CD4-positive, alpha-beta T cell treated with Interleukin-4 for 1 hour (primary cell): ENCODE measurements at places on chromosomes 12 and 14.

DNA sequence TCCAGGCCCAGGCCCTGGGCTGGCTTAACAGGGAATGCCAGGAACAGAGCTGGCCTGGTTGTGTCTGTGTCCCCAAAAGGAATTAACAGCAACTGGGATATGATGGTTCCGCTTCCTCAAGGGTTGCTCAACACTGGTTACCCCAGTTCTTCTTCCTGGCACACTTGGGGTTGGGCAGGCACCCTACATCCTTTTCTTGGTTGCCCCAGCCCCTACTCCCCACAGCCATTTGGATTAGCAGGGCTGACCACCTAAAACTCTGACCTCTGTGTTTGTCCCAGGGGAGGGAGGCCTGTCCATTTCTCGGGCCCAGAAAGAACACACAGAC, 30.8 kb downstream of the NCKAP5L start:
- DNase-seq: no peak

GRCh38 chr12:111150921-111151840, 217.7 kb downstream of the PHETA1 start:
- DNase-seq: no peak

DNA sequence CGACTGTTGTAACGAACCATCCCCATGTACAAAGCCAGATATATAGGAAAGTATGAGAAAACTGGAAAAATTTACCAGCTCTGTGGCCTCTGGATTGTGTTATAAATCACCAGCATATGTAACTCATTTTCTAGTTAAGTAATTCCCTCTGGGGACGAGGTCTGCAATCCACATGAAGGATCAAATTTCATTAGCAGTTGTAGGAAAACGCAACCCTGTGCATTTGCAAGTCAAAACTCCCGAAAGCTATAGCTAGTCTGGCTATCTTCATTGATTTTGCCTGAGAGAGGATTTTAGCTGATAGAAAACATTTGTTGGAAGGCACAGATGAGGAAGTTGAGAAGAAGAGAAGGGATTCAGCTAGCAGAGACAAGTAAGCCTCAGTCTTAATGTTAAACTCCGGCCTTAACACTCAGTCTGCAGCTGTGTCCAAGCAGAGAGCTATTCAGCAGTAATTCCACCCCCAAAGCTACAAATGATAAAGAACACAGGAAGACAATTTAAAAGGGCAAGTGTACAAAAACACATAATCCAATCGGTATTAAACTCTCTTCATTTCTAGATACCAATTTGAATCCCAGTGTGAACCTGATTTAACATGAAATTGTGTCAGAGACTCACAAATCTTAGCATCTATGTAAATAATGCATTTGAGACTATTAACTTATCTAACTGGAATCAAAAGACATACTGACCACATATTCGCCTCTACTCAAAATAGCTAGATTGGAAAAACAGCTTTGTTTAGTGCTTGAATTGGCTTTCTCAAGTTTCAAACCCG, 54.2 kb upstream of the CERS5 start:
- DNase-seq: no peak

DNA sequence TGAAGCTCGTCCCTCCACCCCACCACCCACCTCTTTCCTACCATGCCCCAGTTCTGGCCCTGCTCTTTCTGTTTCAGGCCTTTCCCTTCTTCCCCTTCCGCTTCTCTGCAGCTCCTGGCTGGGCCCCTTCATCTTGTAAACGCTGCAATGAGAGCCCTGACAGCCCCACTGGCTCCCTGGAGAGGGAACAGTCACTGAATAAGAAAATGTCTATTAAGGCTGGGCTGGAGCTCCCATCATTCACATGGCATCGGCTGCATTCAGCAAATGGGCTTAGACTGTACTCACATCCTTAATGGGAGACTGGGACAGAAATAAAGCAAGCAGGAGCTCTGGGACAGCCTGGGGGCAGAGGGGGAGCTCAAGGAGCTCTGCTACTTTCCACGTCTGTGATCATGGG, 45.2 kb upstream of the TUNAR start:
- DNase-seq: no peak

- no peak for DNase-seq
Observed at GRCh38 chr14:68947802-68948201, 31.3 kb downstream of the ACTN1 start.

DNA sequence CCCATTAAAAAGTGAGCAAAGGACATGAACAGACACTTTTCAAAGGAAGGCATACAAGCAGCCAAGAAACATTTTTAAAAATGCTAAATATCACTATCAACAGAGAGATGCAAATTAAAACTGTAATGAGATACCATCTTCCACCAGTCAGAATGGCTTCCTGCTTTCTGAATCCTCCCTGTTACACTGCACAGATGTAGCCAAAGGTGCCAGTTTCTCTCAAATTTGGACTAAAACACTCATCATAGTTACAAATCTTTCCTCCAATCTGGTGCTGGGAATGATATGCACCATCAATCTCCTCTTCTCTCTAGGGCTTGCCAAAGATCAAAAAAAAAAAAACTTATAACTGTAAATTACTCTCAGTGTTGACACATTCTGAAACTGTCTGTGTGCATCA, 311.8 kb upstream of the CLEC14A start:
- no peak for DNase-seq

DNA sequence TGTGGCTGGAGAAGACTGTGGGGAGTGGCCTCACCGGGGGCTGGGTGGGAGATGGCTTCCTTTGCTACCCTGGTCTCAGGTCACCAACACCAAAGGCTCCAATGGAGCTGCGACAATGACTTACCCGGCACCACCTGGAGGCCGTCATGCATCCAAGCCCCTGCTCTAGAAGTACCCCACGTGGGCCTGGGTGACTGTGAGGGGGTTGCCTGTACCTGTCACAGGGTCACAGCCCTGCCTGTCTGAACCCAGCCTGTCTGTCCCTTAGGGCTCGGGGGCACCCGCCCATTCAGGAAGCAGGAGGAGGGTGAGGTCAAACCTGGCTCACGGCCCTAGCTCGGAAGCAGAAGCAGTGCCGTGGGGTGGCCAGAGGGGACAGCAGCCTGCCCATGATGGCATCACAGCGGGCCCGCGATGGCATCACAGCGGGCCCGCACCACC, 18.9 kb downstream of the ABCB9 start:
- no peak for DNase-seq

GRCh38 chr12:1539135-1539534, 55.2 kb downstream of the FBXL14 start:
- DNase-seq: no peak

DNA sequence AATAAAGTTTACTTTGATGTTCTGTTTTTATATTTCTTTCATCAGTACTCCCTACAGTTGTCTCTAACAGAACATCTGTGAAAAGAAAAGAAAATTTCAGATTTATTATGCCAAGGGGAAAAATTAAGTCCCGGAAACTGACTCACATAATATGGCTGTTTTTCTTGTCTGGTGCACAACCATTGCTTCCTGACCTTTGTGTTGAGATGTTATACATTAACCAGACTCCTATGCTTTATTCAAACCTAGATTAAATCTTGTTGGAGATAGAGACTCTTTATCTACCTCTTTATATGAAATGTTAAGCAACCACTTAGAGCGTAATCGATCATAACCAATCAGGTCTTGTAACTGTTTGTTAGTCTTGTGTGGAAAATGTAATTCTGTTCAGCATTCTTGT, 37.6 kb upstream of the BICD1 start:
- DNase-seq: no peak

- DNase-seq: no peak
Observed at GRCh38 chr12:38736821-38737220, 168.6 kb downstream of the CPNE8 start.

DNA sequence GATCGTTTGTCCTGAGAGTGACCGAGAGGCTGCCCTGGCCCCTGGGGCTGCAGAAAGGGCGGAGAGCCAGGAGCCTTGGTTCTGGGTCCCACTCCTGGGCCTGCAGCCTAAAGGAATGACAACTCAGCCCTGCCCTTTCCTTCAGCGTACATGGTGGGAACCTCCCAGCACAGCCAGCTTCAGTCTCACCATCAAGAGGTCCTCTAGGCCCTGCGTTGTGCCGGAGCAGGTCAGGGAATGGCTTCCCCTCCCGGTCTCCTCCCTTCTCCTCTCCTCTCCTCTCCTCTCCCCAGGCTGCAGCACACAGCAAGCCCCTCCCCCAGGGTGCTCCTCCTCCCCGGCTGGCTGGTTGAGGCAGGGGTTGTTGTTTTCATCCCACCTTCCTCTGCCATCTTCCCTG, 44.6 kb upstream of the TUNAR start:
- DNase-seq: no peak

DNA sequence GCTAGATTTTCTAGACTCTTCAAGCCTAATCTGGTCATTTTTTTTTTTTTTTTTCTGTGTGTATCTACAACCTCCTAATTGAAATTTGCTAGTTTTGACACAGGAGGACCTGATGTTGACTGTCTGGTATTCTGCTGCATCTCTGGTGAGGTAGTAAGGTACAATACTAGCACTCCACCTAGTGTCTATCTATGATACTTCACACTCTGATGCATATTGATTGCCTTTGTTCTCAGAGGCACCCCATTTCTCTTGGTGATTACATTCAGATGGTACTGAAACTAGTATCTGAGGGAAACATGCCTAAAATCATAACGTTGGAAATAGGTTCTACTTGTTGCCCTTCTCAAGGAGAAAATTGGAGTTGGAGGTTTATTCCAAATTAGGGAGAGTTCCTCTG, 930.5 kb upstream of the NOVA1 start:
- no peak for DNase-seq

DNA sequence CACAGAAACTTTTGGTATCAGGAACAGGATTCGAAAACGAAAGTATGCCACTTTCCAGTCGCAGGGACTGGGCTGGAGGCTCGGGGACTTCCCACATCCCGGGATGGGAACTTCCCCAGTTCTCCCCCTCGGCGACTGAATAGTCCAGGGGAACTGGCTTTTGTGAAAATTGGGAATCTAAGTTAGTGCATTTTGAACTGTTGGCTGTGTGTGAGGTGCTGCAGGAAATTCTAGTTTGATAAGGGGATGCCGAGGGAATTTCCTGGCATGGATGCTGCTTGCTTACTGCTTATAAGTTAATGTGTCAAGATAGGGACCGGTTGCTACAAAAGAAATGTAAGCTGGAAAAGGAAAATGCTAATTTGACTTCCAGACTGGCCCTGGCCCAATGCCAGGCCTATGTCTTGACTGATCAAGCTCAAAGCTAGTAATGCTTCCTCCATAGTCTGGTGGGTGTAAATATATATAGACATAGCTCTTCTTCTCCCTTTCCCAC, 73.4 kb upstream of the EIF5 start:
- DNase-seq: no peak

GRCh38 chr14:75077794-75078193, 8.4 kb downstream of the ZC2HC1C start:
- no peak for DNase-seq

DNA sequence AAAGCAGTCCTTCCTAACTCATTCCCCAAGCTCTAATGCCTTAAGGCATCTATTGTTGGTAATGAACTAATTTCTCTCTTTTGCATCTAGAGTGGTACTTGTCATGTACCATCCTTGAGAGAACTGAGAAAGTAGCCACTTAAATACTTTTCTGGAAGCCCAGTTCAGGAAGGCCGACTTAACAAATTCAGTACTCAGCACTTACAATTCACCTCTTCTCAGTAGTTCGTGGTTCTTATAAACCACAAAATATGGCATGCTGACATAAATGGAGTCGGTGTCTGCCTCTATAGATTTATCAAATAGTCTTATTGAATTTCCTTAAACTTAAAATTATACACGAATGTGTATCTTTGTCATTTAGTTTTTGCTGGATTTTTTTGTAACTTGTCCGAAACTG, 9.4 kb upstream of the COCH start:
- DNase-seq: no peak

DNA sequence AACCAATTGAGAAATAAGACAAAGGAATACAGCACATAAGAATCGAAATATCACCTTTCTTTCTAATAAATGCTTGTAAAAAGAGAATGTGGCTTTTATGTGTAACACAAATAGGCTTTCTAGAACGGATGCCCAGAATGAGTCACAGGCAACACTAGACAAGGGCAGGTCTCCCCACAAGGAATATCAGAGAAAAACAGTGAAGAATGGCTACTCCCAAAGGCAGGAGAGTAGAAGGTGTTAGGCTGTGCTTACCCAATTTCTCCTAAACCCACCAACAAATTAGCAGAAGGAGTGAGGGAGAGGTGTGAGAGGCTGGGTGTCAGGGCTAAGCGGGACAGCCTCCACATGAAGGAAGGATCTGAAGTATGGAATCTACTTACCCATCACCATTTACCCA, 55.2 kb downstream of the GALNT4 start:
- no peak for DNase-seq

DNA sequence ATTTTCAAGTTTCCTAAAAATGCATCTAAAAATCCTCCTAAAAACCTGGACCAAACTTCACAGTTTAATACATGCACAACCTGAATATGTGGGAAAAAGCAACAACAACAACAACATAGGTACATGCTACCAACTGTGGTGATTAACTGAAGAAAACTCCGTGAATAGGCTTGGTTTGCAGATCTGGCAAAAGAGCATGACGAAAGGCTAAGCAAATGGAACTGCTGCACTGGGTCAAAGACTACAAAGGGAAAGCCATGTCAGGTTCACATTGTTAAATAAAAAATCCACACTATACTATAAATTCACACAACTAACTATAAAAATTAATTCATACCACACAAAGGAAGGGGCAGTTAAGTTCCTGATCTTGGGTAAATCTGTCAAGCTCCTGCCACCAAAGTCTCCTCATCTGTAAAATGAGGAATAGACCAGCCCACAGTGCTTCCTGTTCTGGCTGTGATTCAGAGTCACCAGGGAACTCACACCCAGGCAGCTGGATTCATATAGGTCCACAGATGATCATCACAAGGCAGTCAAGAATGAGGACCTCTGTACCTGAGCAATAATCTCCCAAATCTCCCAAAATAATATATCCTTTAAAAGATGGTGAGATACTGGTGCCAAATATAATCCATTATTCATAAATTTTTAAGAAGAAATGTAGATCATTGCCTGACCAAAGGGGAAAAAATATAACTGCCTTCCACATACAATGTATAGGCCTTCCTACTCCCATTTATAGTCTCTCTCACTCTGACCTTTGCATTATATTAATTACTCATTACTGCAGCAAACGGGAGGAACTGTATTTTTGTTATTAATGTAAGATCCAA, 7.0 kb downstream of the CORO1C start:
- DNase-seq: peak; percentile 64

- DNase-seq: no peak
Observed at GRCh38 chr14:61296151-61296550, 15.0 kb upstream of the TMEM30B start.

GRCh38 chr12:5017638-5018348, 25.9 kb upstream of the KCNA5 start:
- DNase-seq: no peak

GRCh38 chr12:114852976-114853529, 169.1 kb upstream of the TBX3 start:
- DNase-seq: no peak

DNA sequence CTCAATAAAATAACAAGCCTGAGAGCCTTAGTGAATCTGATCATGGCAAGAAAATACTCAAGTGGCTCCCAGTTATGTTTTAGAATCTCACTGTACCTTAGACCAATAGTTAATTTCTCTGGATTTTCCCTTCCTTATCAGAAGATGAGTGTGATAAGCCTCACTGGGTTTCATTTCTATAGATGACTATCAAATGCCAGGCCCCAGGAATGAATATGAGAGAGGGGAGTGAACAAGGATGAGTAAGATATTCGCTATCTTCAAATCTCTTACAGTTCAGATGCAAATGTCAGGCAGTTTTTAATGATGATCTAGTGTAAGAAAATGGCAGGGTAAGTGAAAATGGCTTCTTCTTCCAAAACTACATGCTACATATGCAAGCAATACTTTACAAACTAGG, 26.1 kb upstream of the OR10P1 start:
- no peak for DNase-seq

- DNase-seq: no peak
Observed at GRCh38 chr14:104680056-104680805, 9.2 kb upstream of the INF2 start.
